ENCODE measurements at places on chromosomes 3 and 15.
A peak's percentile ranks its signal among the peaks of the same experiment; 100 is the strongest.

- no peak for DNase-seq
Measured at GRCh38 chr3:185940951-185941350, 3.1 kb upstream of the TRA2B start.

- no peak for DNase-seq
Measured at GRCh38 chr3:191136347-191136746, 62.7 kb upstream of the OSTN start.

- DNase-seq: no peak
Measured at GRCh38 chr3:114597871-114598270, 304.0 kb downstream of the TIGIT start.

- DNase-seq: no peak
Measured at GRCh38 chr3:150264561-150265279, 143.4 kb upstream of the TSC22D2 start.

DNA sequence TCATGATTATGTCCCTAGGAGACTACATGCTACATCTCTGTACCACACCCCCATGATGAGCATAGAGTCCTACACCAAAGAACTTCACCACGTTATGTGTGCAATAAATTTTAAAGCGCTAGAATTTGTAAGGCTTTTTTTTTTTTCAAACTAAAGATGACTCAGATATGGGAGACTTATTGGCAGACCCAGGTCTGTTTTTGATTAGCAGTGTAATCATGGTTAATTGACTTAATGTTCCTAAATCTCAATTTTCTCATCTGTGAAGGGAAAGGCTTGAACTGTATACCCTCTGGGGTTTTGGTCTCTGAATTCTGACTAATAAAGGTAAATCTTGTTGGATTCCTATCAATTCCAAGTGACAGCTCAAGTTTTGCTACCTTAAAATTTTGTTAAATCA lies 26.4 kb downstream of the ABI3BP start:
- DNase-seq: no peak

- no peak for DNase-seq
Measured at GRCh38 chr15:62417439-62417838, 252.4 kb upstream of the C2CD4B start.

GRCh38 chr3:107458871-107459270 lies 63.9 kb upstream of the BBX start:
- DNase-seq: no peak

DNA sequence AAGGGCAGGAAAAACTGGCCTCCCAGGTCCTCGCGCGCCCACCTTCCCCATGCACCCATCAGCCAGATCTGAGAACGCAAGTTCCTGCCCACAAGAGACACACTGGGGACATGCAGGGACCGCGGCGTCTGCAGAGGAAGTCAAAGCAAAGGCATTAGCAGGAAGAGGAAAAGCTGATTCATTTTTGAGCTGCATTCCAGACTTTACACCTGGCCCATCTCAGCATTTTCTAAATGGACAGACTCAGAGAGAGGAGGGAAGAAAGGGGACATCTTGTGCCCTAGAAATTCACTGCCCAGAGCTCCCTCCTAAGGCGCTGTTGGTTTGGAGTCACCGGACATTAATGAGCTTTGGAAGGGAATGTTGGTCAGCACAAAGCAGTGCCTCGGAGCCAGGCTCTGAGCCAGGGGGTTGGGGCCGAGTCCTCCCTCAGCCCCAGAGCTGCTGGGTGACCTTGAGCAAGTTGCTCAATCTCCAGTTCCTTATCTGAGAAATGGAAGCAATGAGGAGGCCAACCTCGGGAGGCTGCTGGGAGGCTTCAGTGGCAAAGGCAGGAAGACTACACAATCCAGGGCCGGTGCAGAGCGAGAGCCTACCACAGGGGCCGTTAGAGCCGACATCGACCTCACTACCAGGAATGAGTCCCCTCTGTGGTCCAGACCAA lies 150.5 kb upstream of the IQSEC1 start:
- no peak for DNase-seq

GRCh38 chr3:85846940-85847339 lies 888.2 kb downstream of the CADM2 start:
- DNase-seq: no peak

DNA sequence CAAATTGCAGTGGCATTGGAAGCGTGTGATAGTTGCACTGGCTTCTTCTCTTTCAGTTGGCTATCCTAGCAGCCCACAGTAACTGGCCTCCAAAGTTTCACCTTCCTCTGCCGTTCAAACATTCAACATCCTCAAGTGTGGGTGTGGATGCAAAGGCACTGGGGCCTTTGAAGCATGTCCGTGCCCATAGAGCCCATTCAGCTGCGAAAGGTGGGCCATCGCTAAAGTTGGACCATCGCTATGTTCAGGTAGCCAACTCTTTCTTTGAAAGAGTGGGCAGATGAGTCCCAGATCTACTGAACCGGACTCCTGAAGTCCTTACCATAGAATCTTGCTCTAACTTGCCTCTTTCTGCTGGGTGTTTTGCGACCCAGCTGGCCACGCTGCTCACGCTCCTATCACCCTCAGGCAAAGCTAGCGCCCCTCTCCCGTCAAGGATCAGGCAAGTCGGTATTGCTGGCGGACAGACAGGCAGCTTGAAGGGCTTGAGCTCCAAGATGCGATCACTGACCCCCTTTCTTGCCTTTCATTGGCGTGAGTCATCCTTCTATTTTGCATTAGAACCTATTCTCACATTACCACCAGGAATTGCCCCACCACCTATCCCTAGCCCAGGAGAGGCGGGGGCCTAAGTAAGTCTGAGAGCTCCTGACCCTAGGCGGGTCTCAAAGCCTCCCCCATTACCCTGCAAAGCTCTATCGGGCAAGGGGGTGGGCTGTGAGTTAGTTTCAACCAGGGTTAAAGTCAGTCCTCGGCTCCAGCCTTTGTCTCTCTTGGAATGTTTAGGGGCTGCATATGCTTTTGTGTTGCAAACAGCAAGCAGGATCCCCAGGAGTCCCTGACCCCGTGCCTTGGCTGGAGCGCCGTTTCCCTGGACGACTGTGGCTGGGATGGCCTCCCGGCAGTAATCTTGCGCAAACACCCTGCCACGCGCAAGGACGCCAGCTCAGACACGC lies 28.7 kb downstream of the ZIC4 start:
- DNase-seq: no peak

DNA sequence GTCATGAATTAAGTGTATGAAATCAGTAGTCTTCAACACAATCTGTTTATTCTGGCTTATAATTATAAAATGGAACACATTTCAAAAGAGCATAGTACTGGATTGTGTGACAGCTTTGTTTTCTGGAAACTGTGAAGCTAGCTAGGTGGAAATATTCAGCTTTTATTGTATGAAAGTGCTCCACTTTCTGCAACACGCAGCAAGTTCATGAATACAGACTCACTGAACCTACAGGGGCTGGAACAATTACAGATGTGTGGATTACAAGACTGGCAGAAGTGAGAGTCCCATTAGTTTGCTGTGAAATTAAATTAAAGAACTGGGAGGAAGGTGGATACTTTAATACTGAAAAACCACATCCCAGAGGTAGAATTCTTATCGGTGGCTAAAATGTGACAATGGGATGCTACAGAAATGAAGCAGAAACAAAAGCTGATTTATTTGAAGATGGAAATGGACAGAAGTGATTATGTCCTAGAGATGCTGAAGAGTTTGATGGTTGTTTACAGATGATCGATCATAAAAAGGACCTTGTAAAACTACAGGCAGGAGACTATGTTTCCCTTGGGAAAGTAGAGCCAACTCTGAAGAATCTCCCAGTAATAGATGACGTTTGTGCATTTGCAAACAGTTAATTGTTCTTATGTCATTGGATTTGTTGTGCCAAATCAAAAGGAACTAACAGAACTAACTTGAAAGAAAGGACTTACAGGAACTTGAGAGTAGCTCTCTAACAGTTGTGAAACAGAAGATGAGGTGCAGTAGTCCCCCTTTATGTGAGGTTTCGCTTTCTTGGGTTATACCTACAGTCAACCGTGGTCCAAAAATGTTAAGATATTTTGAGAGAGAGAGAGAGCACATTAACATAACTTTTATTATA lies 15.7 kb downstream of the TF start:
- no peak for DNase-seq

GRCh38 chr15:51770902-51771301 lies 19.5 kb downstream of the TMOD2 start:
- DNase-seq: no peak

- DNase-seq: no peak
Measured at GRCh38 chr3:191802671-191803070, 341.7 kb downstream of the PYDC2 start.

DNA sequence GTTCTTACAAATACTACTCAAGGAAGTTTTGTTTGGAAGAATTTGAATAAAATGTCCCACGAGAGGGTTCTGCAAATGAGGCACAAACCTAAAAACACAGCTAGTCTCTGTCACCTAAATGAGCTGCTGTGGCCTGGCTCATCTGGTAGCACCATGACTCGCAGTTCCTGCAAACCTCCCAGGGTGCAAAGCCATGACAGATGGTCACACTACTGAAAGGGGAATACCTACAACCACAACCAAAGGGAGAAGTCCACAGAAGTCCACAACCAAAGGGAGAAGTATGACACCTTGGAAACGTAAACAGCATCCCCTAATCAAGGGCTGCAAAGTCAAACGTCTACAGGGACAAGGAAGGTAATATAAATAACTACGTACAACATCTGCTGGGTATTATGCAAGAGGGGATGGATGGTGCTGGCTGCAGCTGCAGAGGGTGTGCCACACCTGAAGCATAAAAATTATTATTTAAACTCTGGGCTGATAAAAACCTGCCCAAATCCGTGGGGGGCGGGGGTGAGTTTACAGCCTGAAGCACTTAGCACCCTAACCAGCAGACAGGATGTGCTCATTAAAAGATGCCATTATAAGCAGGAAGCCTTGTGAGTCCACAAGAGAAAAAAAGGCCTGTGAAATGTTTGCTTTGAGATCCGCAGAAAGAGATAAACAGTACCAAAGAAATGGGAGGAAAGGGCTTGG lies 184.0 kb downstream of the MAGI1 start:
- no peak for DNase-seq

DNA sequence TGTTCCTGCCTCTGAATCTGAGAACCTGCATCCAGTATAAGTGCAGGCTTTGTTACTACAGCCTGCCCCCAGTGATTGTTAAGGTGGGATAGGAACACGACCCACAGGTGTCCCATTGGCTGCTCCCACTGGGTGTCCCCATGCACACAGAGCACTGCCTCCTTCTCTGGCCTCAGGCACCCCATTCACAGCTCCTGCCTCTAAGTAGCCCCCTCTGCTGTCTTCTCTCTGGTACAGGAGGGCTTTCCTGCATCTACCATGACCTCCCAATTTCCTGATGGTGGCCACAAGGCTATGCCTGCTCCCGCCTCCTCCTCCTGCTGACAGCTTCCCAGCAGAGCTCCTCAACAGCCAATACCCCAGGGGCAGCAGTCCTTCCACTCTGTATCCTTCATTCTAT lies 238.6 kb upstream of the TMC3 start:
- DNase-seq: no peak

DNA sequence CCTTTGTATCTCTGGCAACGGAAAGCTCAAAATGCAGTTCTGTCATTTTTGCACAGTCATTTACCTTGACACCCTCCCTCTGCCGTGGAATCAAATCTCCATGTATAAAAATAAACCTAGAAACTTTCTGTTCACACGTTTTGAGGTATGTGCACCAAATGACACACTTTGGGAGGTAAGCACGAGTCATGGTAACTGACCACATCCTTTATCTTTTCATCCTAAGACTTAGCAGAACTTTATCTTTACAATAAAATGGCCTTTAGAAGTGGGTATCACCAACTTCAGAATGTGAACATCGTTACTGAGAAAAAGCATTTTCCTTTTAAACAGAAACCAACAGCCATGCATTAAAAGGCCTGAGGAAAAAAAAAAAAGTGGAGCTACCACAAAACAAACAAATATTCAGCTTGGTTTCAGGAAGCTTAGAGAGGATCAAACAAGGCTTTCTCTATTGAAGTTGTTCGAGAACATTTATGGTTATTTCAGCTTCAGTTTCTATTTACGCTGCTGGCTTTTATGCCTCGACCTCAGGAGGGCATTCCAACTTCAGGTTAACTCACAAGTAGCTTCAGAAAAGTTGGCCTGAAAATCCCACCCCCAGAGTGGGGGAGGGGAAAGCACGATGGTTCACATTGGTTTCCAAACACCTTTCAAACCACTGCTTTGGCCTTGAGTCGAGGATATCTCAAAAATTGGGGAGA lies 171.1 kb upstream of the ICE2 start:
- DNase-seq: peak; percentile 13

GRCh38 chr3:132871956-132872355 lies 149.7 kb upstream of the NPHP3 start:
- no peak for DNase-seq

DNA sequence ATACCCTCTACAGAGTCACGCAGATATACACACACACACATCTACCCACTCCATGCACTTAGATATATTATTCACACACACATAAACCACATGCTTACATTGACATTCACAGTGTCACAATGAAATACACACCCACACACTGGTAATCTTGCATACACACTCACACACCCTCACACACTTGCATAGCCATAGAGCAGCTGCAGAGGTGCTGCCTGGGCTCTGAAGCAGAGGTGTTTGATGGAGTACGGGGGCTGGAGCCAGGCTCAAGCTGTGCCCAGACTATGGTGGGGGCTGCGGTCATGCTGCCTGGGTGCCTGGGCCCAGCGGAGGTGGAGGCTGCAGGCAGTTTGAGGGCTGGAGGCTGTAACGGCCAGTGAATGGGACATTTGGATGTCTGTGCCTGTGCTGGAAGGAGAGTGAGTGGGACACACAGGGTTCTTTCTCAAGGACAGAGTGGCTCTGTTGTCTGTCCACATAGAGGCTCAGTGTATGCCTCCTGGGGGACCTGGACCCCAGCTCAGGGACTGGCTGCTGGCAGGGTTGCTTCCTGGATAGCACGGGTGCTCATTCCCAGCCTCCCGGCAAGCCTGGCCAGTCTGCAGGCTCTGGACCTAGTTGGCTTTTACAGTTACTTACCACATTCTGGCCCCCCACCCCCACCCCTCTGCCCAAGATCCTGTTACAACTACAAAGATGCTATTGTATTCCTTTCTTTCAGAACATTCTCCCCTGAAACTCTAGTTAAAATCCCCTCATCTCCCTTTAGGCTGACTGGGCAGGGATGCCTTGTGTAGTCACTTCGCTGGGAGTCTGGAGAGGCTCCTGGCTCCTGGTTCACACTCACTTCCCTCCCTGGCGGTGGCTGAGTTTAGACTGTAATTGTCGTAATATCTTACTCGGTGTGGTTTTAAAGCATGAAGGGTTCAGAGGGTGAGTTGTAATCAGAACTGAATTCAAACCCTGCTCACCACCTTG lies 12.5 kb downstream of the GASK1A start:
- no peak for DNase-seq

- DNase-seq: no peak
Measured at GRCh38 chr3:40267937-40268724, 41.4 kb upstream of the EIF1B start.

GRCh38 chr3:133940536-133940935 lies 44.9 kb upstream of the RAB6B start:
- DNase-seq: no peak

DNA sequence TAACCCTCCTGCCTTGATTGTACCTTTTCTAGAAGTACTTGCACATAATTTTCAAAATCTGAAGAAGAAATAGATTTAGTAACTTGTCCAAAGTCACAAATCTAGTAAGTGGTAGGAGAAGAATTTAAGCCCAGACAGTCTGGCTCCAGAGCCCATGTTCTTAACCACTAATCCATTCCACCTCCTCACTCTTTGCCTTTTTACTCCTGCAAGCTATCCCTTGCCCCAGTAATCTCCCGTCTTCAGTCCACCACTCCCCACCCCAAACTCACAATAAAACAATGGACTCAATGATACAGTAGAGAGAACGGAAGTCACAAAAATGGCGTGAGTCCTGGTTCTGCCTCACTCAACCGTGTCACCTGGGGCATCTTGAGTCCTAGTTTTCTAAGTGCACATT lies 48.7 kb downstream of the SETMAR start:
- no peak for DNase-seq
